ENCODE measurements at places on chromosomes 12 and 14.

- no peak for DNase-seq
These were observed 63.1 kb downstream of the ARMH4 start for GRCh38 chr14:58088961-58089360.

GRCh38 chr12:77923882-77924281 is 93.2 kb downstream of the NAV3 start:
- DNase-seq: no peak

DNA sequence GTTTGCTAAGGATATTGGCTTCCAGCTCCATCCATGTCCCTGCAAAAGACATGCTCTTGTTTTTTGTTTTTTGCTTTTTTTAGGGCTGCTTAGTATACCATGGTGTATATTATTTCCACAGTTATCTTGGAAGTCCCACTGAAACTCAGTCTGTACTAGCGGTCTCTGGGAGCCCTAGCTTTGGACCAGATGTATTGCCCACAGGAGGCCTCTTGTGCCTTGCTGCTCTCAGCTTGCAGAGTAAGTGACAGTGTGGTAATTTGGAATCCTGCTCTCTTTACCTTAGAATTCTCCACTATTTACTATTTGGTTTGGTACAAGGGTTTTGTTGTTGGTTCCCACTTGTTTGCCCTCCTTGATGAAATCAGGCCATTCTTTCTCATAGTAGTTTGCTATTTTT is 1022.9 kb downstream of the LRFN5 start:
- no peak for DNase-seq

- DNase-seq: peak; percentile 9
These were observed 209.8 kb upstream of the NUDT4 start for GRCh38 chr12:93167841-93168492.

DNA sequence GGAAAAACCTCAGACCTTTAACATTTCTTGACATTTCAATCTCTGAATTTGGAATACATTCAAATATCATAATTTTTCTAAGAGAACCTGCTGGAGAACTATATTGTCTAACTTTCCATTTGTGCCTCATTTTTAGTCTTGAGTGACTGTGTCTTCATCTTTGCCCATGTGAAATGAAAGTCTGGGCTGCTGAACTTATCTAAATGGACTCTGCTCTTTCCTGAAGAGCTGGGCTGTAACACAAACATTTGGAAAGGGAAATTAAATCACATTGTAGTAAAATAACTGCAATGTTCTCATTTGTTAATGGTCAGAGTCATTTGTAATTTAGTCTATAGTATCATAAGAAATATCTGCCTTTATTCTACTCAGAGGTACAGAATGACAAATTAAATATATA is 373.1 kb downstream of the LRIG3 start:
- DNase-seq: no peak

- DNase-seq: no peak
These were observed 308.2 kb downstream of the ADGRD1 start for GRCh38 chr12:131261906-131262305.

DNA sequence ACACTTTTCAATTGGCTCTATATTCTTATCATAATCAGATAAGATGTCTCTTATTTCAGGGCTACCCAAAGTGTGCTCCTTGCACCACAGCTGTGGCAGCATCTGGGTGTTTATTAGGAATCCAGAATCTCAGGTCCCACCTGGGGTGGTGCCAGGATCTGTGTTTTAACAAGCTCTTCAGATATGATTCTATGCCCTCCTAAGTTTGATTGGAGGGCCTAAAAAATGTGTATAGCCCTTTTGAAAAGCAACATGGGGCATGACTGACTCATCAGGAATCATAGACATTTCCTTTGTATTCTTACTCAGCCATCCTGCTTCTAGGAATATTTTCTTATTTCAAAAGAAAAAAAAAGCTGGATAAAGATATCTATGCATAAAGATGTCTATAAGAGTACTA is 103.1 kb downstream of the HELB start:
- no peak for DNase-seq

DNA sequence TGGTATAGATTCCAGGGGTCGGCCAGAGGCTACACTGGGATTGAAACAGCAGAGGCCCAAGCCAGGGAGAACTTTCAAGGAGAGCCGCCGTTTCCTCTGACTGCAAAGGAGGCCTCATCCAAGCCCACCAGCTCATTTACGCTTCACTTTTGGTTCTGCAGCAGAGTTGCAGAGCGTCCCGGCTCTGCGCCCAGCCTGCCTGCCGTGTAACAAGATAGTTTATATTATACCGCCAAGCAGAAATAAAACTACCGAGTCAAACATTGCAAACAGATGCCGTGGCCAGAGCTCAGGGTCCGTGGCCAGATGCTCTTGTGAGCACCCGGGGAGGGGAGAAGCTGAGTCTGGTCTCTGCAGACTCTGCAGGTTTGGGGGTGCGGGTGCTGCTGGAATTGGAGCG is 60.7 kb upstream of the TBX3 start:
- DNase-seq: no peak

- DNase-seq: no peak
These were observed 20.7 kb upstream of the PLD4 start for GRCh38 chr14:104903990-104904389.

- DNase-seq: peak; percentile 55
These were observed 30.2 kb upstream of the CIPC start for GRCh38 chr14:77067632-77068516.

- no peak for DNase-seq
These were observed 35.0 kb downstream of the SLC17A8 start for GRCh38 chr12:100391856-100392255.

DNA sequence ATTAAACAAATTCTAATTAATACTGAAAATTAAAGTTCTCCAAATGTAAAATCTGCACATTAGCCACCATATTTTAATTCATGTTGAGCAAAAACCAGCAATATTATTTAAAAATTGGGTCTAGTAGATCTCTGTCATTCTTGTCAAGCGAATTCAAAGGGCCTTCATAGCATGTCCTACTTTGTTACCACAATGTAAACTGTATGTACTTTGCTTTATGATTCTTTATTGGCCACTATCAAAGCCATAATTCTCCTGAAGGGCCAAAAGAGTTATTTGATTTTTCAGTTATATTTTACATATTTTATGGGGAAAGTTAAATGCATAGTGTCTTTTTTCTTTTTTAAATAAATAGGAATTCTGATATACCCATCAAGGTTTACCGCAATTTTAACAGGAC is 117.9 kb downstream of the RPS6KA5 start:
- DNase-seq: no peak

- DNase-seq: no peak
These were observed 805.8 kb downstream of the DIO2 start for GRCh38 chr14:79405512-79405910.

DNA sequence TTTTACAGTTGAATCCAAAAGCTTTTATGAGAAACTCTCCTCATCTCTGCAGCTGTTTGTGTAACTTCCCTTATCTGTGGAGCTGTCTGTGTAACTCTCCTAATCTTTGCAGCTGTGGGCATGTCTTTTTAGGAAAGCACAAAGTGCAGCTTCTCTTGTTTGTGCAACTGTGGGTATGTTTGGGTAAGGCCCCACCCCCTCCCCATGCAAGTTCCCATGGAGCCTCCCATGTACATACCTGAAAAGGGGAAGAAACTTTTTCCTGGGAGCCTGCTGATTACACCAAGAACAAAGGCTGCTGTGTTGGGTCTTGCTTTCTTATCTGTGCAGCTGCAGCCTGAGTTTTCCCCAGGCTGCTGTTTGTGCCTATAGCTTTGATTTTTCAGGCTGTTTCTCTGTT is 42.7 kb upstream of the CDKN3 start:
- no peak for DNase-seq

GRCh38 chr14:100015251-100015655 is 50.0 kb upstream of the EVL start:
- DNase-seq: no peak

- DNase-seq: no peak
These were observed 12.1 kb upstream of the PPP4R4 start for GRCh38 chr14:94161981-94162380.

- no peak for DNase-seq
These were observed 82.4 kb downstream of the PIK3C2G start for GRCh38 chr12:18343708-18344107.

GRCh38 chr14:59208224-59208814 is 19.9 kb downstream of the DAAM1 start:
- DNase-seq: no peak

- DNase-seq: no peak
These were observed 24.7 kb upstream of the OR6J1 start for GRCh38 chr14:22668863-22669262.

- no peak for DNase-seq
These were observed 18.9 kb downstream of the PLEKHG7 start for GRCh38 chr12:92721656-92722055.

DNA sequence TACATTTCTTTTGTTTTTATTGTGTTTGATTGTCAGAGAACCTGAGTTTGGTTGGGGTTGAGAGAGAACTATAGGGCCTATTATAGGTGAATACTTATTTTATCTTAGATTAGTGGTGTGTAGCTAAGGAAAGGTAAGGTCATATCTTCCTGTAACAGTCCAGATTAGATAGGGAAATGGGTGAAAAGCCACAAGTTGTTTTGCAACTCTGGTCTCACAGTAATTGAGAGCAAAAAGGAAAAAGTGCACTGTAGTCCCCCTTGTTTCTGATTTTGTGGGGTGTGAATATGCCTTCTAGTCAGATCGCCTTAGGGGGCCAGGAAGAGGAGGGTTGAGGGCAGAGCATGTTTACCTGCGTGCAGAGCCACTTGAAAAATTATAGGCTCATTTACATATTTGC is 8.9 kb downstream of the MSRB3 start:
- no peak for DNase-seq

DNA sequence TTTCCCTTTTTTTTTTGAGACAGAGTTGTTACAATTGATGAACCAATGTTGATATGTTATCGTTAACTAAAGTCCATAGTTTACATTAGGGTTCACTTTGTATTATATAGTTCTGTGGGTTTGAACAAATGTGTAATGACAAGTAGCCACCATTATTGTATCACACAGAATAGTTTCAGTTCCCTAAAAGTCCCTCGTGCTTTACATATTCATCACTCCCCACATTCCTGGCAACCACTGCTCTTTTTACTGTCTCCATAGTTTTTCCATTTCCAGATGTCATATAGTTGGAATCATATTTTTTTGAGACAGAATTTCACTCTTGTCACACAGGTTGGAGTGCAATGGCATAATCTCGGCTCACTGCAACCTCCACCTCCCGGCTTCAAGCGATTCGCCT is 12.5 kb downstream of the HSD17B6 start:
- DNase-seq: no peak

Measured in CD8-positive, alpha-beta T cell (primary cell).